NCI-H1105 treated with DMSO at 0.1 percent for 48 hours (cell line): ENCODE measurements at places on chromosomes 6 and 20.

GRCh38 chr6:107533415-107534059 lies 43.6 kb downstream of the SOBP start:
- no peak for DNase-seq

GRCh38 chr6:21971541-21971940 lies 325.3 kb downstream of the PRL start:
- no peak for DNase-seq

DNA sequence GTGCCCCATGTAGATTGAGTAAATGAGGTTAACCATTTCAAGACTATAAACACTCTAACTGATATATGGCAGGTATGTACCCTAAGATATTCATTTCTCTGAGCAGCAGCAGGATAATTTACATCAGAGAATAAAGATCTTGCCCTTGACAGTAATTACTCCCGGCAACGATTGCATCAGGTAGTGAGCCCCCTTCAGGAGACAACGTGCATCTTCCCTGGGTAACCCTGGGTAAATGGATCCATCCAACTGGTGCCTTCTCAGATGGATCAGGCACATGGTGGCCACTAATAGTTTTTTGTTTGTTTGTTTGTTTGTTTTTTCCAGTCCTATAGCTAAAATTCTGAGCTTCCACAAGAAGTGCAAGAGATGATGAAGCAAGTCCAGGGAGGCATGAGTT lies 469.4 kb upstream of the SLC35B3 start:
- DNase-seq: no peak

DNA sequence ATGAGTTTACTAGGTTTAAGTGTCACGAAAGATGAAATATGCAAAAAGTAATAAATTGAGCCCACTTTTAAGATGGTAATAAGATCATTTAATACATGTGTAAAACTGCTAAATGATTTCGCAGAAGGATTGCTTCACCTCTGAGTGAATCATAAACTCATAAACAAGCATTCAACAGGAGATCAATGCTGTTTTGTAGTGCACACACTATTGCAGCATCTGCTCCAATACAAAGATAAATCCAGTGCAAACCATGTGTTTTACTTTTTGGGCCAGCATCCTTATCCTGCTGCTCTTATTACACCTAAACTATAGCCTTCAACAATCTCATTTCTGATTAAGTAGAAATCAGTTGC lies 400.1 kb downstream of the NKAIN2 start:
- no peak for DNase-seq

DNA sequence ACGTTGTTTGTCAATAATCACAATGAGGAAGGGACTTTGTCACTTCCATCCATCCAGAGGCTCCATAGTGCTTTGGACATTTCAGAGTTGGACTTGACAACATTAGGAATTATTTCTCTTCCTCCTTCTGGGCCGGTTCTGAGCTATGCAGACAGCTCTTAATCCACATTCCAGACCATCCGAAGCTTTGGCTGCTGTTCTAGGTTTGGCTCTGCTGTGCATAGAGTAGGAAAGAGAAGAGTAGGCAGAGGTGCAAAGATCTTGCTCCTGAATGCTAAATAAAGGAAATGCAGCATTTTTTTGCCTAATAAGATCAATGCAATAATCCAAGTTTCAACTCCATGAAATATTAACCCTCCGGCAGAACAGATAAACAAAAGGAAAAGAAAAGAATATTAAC lies 251.8 kb upstream of the PRND start:
- no peak for DNase-seq

DNA sequence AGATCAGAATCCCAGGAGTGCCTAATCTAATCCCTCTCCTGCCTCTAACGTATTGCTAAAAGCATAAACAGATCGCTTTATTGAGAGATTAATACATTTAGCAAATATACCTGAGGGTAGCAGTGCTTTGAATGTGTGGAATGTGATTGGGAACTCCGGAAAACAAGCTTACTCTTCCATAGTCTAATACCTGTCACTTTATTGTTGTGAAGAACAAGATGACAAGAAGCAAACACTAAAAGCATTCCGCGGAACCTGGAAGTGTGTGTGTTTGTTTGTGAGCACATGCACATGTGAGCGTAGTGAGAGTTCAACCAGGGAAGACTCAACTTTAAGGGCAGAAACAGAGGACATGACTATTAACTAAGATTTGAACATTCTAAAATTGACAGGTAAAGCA lies 265.0 kb upstream of the GJE1 start:
- no peak for DNase-seq
